ENCODE measurements at places on chromosomes 4 and X. TPM values are rescaled to one million over a fixed set of nuclear protein-coding genes. Genes with fewer than 3 reads are reported as not detected.

Gene LAP3
- 43.2 TPM for polyA plus RNA-seq

Gene NCAPG
- polyA plus RNA-seq: 11.8 TPM

- DNase-seq: no peak
Observed at GRCh38 chr4:36394352-36394903, 113.0 kb downstream of the DTHD1 start.

GRCh38 chrX:64571011-64571410 lies 175.8 kb upstream of the MTMR8 start:
- DNase-seq: no peak

GRCh38 chrX:134183665-134184064 lies 53.3 kb upstream of the CCDC160 start:
- no peak for DNase-seq

GRCh38 chrX:139889760-139890159 lies 43.1 kb downstream of the ATP11C start:
- no peak for DNase-seq

DNA sequence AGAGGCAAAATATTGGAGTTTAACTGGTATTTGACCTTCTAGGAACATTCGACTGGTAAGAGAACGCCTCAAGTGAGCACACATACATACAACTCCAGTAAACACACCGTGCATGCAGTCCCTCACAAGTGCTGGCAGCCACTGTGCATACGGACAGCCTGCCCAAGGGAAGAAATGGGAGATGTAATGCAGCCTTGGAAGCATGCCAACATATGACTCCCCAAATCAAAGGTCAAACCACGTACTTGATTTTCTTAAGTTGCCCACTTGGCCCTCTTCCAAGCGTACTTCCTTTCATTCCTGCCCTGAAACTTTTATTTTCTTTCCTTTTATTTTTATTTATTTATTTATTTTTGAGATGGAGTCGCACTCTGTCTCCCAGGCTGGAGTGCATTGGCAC lies 206.6 kb downstream of the SPRY1 start:
- no peak for DNase-seq

DNA sequence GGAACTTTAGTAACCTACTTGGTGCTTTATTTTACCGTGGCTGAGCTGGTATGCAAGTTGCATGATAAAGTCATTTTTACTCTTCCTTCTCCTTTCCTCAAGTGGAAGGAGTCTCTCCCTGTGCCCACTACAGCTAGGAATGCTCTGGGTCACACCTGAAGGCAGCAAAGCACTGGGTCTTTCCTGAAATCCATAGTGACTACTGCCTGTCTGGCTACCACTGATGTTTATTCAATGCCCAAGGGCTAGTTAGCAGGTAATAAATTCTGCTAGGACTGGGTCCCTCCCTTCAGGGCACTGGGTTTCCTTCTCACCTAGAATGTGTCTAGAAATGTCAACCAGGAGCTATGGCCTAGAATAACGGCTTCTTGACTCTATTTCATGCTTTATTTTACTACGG lies 1081.4 kb downstream of the FAT4 start:
- no peak for DNase-seq
